Left colon (tissue), 2 donors: ENCODE measurements at places on chromosomes 6 and 20. TPM values are rescaled to one million over a fixed set of nuclear protein-coding genes. Genes with fewer than 3 reads are reported as not detected.

DNA sequence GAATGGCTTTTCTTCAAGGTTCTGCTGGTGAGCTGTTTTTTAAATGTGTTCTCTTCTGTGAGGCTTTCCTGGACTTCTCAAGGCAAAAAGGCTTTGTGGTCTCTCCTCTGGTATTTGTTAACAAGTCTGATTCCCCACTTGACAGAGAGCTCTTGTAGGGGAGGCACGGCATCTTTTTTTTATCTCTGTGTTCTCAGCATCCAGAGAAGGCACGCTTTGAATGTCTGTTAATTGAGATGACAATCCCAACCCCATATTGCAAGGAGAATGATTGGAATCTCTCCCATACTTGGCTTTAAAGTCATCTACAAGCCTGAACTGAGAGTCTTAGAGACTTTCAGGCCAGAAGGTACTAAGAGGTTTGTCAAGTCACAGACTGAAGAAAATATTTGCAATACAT, 22.6 kb downstream of the EDN1 start:
- DNase-seq: no peak

- DNase-seq: no peak
Observed at GRCh38 chr6:155962276-155962675, 506.6 kb upstream of the NOX3 start.

DNA sequence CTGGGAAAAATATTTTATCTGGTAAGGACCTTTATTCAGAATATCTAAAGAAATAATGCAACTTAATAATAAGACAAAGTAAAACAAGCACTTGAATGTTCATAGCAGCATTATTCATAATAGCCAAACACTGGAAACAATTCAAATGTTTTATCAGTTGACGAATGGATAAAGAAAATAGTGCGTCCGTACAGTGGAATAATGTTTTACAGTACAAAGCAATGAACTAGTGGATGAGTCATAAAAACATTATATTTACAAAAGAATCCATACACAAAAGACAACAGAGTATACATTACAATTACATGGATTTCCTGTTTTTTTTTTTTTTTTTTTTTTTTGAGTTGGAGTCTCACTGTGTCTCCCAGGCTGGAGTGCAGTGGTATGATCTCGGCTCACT, 12.7 kb downstream of the SMAP1 start:
- no peak for DNase-seq

DNA sequence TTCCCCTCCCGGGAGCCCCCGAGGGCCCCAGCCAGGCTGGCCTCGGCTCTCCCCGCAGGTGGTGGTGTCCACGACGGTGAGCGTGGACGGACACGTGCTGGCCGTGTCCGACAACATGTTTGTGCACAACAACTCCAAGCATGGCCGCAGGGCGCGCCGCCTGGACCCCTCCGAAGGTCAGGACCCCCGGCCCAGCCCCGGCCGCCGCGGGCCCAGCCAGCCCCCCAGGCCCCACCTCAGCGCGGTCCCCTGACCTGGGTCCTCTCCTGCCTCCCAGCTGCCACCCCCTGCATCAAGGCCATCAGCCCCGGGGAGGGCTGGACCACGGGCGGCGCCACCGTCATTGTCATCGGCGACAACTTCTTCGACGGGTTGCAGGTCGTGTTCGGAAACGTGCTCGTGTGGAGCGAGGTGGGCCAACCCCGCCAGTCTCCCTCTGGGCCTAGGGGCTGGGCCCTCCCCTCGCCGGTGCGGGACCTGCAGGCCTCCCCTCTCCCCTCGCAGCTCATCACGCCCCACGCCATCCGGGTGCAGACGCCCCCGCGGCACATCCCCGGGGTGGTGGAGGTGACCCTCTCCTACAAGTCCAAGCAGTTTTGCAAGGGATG, 51.0 kb downstream of the CPXM1 start:
- no peak for DNase-seq

GRCh38 chr6:24455061-24455460, 34.3 kb downstream of the GPLD1 start:
- no peak for DNase-seq

DNA sequence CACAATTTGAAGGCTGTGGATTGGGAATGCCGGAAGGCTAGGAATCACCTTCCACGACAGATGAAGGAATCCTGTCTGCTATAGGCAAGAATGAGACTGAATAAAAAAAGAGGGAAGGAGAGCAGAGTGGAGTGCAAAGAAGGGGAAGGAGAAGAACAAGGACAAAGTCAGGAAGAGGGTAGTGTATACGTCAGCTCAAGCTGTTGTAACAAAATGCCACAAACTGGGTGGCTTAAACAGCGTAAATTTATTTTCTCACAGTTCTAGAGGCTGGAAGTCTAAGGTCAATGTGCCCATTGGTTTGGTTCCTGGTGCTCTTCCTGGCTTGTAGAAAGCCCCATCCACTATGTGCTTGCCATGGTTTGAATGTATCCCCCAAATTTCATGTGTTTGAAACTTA, 104.5 kb downstream of the TTLL2 start:
- no peak for DNase-seq

DNA sequence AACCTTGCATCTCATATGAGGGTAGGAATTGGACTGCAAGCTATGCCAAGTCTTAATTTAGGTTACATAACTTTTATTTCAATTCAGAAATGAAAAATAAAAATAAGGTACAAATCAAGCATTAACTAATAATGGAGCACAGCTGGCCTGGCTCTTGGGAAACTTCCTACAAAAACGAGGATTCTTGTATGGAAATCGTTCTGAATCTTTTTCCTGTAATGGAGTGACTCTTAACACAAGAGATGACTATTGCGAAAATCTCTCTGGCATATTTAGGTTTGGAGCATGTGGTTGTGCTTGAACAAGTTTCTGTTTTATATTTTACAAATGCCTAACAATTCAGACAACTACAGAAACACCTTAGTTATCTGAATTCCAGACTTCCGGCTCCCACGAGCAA, 34.0 kb upstream of the PI16 start:
- DNase-seq: no peak

- DNase-seq: no peak
Observed at GRCh38 chr6:2970034-2970685, 1.2 kb downstream of the SERPINB6 start.

GRCh38 chr6:124747349-124747748, 214.9 kb upstream of the RNF217 start:
- no peak for DNase-seq

DNA sequence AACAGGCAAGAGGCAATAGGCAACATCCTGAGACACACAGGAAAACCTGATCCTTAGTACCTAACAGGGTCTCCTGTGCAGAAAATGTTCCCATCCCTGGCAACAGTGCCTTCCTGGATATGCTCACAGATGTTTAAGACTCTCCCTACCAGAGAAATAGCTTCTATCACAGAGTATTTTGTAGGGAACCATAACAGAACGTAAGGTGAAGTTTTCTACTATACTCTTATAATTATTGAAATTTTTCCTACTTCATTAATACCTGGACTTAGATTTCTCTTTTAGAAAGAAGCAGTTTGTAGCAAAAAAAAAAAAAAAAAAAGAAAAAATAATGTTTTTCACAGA, 33.5 kb upstream of the LGSN start:
- no peak for DNase-seq

DNA sequence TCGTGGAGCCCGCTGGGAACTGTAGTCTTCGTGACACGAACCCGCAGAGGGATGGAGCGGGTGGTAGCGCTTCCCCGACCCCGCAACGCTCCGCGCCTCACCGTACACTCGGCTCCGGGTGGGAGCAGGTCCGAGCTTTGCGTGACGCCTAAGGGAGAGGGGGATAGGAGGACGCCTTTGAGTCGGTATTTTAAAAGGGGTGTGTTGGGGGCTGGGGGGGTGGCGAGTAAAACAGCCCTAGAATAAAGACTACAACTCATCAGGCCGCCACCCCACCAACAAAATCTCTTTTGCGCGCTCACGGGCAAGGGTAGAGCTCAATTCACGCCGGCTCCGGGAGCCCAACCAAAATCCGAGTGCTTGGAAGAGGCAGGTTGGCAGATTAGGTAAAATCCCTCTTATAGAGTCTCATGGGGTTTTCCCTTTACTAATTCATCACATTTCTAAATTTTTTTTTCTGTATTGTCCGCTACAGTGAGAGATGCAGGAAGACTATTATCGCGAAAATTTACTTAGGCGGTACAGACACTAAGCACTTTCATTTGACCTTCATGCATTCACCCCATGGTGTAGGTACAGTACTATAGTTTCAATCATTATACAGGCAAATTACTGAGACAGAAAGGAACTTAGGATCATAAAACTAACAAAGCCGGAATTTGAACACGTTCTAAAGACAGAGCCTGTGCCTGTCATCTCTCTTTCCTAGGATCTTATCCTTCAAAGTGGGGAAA, 706 bp upstream of the SNX14 start:
- no peak for DNase-seq

DNA sequence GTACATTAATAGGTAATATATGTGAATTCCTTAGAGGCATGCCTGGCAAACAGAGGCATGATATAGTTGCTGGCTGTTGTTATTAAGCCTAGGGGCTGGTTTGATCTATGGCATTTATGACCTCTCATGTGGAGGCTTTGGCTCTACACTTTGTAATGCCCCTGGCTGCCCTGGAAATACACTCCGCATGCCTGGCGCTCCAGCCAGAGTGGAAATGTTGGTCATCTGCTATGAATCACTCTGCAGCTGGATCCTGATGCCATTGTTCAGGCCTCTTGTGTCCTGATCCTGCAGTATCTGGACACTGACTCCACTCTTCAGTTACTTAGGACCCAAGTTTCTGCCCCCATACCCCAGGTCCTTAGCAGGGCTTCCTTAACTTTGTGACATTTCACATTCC, 200.5 kb upstream of the PCSK2 start:
- DNase-seq: no peak

- no peak for DNase-seq
Observed at GRCh38 chr6:65116326-65116725, 590.7 kb downstream of the EYS start.

DNA sequence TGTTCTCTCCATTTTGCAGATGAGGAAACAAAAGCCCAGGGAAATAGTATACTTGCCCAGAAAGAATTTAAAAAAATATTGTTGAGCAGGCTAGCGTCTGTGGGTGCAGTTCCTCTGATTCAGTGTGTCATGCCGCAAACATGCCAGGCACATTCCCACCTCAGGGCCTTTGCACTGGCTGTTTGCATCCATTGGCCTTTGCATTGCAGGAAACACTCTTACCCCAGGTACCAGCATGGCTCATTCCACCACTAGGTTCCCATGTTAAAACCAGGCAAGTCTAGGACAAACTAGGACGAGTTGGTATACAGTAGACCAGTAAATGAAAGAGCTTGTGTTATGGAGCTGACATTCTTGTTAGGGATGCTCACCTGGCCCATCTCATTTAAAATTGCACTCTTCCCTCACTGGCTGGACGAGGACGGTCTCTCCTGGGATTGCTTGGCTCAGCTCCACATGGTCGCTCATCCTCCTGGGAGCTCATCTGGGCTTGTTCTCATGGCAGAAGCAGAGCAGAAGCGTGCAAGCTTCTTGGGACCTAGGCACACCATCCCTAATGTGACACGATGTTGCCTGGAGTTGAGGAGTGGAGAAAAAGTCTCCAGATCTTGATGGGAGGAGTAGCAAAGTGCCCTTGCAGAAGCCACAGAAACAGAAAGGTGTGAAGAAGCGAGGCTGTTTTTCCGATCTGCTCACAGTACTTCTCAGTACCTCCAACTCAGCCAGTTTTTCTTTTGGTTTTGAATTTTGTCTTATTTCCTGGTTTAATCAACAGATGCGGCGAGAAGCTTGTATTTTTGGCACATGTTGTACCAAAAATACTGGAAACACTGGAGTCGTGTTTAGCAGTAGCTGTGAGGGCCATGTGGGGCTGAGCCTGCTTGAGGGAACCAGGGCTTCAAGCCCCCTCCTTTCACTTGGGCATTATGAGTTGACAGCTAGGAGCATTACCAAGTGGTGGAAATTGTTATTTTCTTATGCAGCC, 13.9 kb downstream of the ZNF831 start:
- DNase-seq: no peak

DNA sequence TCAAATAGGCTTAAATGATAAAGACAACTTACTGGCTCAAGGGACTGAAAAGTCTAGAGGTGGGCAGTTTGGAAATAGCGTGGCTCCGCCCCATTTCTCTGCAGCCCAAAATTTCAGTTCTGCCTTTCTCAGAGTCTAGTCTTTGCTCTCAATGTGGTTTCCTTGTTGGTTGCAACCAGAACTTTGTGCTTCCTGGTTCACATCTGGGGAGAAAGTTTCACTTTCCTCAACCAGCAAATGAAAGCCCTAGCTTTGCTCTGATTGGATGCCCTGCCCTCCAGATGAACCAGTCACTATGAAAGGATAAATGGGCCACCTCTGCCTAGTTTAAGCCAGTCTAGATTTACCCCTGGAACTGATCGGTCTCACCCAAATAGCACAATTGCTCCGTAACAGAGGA, 14.9 kb downstream of the SYCP2L start:
- DNase-seq: no peak

- DNase-seq: no peak
Observed at GRCh38 chr6:93120154-93120742, 299.1 kb downstream of the EPHA7 start.

DNA sequence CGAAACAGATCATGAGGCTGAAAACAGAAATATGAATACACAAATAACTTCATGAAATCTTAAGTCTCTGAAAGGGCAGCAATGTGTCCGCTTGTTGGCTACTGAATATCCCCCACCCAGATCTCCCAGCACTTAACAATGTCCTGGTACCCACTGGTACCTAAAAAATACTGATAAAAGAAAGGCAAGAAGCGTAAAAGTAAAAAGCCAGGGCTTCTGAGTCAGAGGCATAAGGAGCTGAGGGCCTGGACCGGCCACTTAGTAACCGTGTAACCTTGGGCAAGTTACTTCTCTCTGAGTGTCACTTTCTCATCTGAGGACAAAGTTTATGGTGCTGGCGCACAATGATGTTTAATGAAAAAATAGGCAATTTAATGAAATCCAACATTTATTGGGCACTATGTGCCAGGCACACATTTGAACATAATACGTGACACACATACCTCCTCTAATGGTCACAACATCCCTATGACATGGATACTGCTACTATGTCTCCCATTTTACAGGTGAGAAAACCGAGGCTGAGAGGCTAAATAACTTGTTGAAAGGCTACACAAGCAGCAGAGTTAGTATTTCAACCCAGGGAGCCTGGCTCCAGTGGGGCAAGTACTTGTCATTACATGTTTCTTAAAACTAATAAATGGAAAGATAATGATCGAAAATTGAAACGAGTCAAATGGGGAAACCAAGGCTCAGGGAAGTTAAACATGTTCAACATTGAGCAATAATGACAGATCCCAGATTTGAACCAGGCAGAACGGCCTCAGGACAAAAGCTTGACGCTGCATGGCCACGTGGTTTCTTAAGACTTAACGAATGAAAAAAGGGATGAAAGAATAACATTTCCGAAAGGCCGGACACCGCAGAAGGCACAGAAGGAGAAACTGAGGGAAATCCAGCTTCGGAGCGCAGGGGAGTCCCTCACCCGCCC, 828 bp downstream of the TP53RK start:
- no peak for DNase-seq

- peak; percentile 36 for DNase-seq
Observed at GRCh38 chr6:35048631-35049083, 92.5 kb downstream of the TCP11 start.

The HLA-DRB1 gene
- total RNA-seq: 191 TPM

The LAMP5 gene
- 0.53 TPM for total RNA-seq

The CNKSR3 gene
- 11.6 TPM for total RNA-seq

The STX11 gene
- 1.7 TPM for total RNA-seq

The GPX5 gene
- not detected for total RNA-seq

The THBD gene
- 4.5 TPM for total RNA-seq

The PHACTR3 gene
- 0.47 TPM for total RNA-seq

The BPIFB1 gene
- total RNA-seq: not detected

The SLA2 gene
- total RNA-seq: 1.3 TPM

The TINAG gene
- total RNA-seq: 48.0 TPM

The RTN4IP1 gene
- total RNA-seq: 10.2 TPM
